ENCODE measurements at places on chromosomes 13 and 19.

- DNase-seq, result no peak
Observed at GRCh38 chr19:52948025-52948770, 14.5 kb downstream of the ZNF816 start.

- no peak for DNase-seq
Observed at GRCh38 chr19:34497112-34497805, 15.7 kb downstream of the WTIP start.

GRCh38 chr13:48437371-48437770, 24.5 kb upstream of the LPAR6 start:
- no peak for DNase-seq

- no peak for DNase-seq
Observed at GRCh38 chr13:113422807-113423519, 30.3 kb downstream of the ADPRHL1 start.

DNA sequence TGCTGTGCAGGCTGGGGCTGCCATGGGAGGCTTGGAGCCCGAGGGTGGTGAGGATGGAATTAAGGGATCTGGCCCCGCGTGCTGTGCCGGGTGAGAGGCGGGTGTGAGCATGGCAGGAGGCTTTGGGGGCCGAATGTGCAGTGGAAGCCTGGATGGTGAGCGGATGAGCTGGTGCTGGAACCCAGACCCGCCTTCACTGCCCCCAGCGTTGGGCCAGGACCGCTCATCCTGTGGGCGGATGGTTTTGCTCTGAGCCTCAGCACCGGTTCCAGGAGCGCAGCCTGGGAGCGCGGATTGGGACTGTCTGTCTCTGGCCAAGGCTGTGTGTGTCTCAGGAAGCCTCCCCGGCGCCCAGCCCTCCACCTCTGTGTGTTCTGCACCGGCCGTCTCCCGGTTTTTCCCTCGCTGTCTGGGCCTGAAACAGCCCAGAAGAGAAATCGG, 16.7 kb downstream of the KDM4B start:
- DNase-seq, result no peak

GRCh38 chr19:42301646-42302203, at the start of gene PRR19:
Gene PRR19 (plus strand): TSS chr19:42302132. CDS start chr19:42309585, 7,453 bp downstream.
- no peak for DNase-seq

GRCh38 chr19:34540811-34541557, 59.4 kb downstream of the WTIP start:
- no peak for DNase-seq

DNA sequence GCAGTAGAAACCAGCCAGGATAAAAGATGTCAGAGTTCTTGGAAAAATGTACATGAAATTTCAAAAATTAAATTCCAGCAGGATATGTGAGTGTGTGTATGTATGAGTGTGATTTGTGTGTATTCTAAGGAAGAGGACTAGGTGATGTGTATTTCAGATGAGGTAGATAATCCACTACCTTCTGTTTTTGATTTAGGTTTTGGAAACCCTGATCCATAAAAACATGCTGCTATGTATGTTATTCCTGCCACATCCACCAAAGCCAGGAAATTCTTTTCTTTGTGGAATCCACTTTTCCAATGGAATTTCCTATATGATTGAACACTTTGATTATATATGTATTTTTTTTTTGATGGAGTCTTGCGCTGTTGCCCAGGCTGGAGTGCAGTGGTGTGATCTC, 276.9 kb downstream of the UQCRFS1 start:
- no peak for DNase-seq

GRCh38 chr19:15374796-15375440, 4.7 kb downstream of the AKAP8 start:
- no peak for DNase-seq

GRCh38 chr13:110114316-110114715, 192.6 kb downstream of the COL4A1 start:
- no peak for DNase-seq

DNA sequence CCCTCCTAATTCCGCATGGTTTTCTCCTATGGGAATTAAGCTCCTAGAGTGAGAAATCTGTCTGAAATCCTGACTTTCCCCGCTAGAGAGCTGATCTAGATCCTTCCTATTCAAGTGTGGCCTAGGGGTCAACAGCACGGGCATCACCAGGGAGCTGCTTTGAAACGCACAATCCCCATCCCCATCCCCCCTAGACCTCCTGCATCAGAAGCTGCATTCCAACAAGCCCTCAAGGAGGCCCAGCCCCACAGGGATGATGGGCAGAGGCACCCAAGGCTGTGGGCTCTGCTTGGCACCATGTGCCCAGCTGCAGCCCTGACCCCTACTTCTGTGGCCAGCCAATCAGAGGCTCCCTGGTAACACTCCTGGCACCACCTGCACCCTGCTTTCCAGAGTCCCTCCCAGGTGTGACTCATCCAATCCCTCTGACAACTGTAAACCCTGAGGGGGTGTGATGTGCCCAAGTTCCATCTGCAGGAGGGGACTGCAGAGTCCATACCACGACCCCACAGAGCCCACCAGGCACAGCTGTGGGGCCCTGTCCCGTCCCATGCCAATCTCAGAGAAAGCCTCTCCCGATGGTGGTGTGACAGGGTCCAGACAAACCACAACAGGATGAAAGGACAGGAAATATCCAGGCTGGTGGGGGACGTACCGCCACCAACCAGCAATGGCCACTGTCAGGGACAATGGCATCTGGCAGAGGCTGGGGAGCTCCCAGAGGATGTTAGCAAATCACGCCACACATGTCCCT, 19.8 kb upstream of the SLC35E1 start:
- DNase-seq, result no peak

GRCh38 chr13:76813000-76813691, 73.1 kb downstream of the KCTD12 start:
- no peak for DNase-seq

DNA sequence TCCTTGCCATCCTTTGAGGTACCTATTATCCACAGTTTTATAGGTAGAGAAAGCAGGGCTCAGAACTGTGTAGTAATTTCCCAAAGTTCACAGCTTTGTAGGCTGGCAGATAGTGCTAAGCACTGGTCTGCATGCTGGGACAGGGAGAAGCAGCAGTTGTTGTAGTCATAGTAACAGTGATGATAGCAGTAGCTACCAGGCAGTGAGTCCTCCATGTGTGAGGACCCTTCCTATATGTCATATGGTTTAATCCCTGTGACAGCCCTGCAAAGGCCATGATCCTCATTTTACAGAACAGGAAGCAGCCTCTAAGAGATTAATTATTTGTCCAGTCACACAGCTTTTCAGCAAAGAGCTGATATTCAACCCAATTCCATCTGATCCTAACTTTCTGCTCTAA, 21.0 kb downstream of the SERP2 start:
- DNase-seq, result no peak

- DNase-seq, result peak; percentile 80
Observed at GRCh38 chr13:98445340-98446233, 131.3 kb downstream of the STK24 start.

GRCh38 chr19:17579661-17580244, 24.3 kb downstream of the COLGALT1 start:
- no peak for DNase-seq

DNA sequence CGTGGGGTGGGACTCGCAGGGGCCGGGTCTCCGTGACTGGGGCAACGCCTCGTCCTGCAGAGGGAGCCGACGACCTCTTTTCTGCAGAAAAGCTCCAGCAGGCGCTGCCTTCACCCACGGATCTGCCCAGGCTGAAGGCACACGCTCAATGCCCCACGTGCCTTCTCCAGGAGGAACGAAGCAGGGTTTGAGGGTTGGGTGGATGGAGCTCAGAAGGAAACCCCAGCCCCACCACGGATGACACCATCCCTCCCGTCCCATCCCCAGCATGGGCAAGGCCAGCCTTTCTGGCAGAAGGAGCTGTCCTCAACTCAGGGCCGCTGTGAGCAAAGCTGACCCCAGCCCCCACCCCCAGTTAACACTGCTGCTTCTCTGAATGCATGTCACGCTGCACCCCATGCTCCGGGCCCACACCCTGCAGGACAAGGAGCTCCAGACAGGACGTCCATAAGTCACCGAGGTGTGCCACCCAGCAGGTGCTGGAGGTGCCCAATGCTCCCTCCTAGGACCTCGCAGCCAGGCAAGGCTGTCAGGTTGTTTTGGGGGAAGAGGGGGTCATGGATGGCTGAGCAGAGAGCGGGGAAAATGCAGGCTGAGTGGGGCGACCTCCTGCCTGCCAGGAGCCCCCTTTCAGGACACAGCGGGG, 7.4 kb downstream of the C19orf25 start:
- DNase-seq, result no peak

GRCh38 chr19:35739275-35740107, 2.8 kb downstream of the IGFLR1 start:
- no peak for DNase-seq

GRCh38 chr19:46840498-46840942, 10.1 kb downstream of the AP2S1 start:
- peak; percentile 58 for DNase-seq

GRCh38 chr19:11154683-11155047, 917 bp downstream of the SPC24 start:
- no peak for DNase-seq

DNA sequence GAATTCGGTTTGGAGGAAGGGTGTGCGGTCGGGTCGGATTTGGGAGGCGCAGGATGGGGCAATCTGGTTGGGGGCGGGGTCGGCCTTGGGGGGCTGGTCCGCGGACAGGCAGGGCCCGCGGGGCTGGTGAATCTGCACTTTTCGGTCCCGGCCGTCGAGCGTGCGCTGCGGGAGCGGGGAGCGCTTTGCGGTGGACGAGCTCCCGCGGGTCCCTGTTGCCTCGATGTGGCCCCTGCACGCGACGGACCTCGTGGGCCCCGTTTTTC, 11.9 kb downstream of the PEAK3 start:
- DNase-seq, result no peak

DNA sequence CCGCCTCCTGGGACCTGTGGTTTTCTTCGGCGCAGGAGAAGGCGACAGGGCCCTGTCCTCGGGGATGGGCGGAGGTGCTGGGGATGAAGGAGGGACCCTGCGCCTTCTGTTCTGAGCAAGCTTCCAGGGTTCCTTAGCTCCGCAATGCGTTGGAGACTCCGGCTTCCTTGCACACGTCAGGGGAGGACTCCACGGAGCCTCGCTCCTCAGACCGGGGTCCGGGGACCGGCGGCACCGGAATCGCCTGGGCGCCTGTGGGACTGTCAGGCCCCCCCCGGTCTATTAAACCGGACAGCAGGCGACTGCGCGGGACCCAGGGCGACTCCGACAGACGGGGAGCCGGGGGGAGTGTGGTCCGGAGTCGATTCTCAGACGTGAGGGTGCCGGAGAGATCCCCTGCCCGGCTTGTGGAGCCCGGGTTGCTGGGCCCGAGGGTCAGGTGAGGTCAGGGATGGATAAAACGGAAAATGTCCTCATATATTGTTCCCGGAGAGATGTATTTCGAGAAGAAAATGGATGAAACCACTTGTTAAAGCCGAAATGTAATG, 227.4 kb downstream of the TEX29 start:
- DNase-seq, result no peak

GRCh38 chr13:42064259-42064658, 15.8 kb downstream of the DGKH start:
- no peak for DNase-seq

DNA sequence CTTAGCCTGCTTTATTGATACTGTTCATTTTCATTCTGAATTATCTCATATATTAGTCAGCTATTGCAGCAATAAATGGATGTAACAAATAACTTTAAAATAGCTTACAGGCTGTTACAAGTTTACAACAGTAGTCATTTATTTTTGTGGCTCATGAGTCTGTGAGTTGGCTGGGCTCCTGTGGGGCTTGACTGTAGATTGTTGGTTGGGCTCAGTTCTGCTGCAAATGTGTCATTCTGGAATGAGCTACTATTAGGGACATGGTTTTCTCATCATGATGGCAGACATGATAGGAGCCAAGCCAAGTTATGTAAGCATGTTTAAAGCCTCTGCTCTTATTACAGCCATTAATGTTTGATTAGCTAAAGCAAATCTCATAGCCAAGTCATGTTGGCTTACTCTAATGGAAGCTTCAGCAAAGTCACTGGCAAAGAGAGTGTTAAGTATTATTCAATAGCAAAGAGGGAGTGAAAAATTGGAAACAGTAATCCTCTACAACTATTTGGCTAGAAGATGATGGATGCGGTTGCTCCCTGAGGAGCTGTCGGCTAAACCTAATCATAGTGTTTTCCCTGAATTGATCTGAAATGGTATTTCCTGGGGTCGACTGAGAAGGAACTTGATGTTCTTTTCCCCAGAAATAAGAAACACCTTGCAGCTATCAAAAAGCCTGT, 391.3 kb downstream of the TDRD3 start:
- DNase-seq, result no peak

- no peak for DNase-seq
Observed at GRCh38 chr13:100789968-100790367, 115.4 kb upstream of the TMTC4 start.

- no peak for DNase-seq
Observed at GRCh38 chr13:66138172-66138811, 1091.8 kb downstream of the PCDH9 start.

GRCh38 chr13:100209857-100210825, 121.2 kb downstream of the PCCA start:
- no peak for DNase-seq

DNA sequence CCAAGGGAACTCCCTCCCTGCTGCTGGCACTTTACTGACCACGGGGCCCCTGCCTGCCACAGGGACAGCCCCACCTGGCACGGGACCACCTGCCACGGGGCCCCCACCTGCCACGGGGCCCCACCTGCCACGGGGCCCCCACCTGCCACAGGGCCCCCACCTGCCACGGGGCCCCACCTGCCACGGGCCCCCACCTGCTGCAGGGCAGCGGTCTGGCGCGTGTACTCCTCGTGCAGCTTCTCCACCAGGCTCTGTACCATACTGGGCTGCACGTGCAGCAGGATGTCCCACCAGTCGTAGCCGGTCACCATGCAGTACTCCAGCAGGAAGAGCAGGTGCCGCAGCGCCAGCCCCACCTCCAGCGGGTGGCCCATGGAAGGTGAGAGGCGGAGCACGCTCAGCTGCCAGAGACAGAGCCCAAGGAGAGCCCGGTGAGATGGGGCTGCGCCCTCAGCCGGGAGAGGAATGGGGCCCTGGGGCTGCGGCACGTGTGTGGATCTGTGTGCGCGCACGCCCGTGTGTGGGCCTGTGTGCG, 16.1 kb downstream of the MED16 start:
- DNase-seq, result no peak

GRCh38 chr19:13024951-13025697, 29.8 kb downstream of the NFIX start:
- DNase-seq, result no peak

- DNase-seq, result no peak
Observed at GRCh38 chr13:34307607-34308006, 489.7 kb downstream of the RFC3 start.

GRCh38 chr19:52492201-52492993, 35.1 kb upstream of the ZNF808 start:
- peak; percentile 1 for DNase-seq

DNA sequence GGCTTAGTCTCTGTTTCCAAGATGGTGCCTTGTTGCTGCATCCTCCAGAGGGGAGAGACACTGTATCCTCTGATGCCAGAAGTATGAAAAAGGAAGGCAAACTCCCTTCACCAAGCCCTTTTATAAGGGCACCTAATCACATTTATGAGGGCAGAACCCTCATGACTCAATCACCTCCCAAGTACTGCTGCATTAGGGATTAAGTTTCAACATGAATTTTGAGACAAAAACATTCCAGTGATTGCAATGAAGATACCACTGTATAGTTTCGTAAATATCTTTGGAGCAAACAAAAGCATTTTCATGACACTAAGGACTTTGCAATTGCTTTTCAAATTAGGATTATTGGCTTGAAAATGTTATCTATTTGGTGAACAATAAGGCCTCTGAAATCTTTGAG, 63.8 kb downstream of the RNF17 start:
- no peak for DNase-seq

- DNase-seq, result no peak
Observed at GRCh38 chr19:18397242-18398202, at the start of gene LRRC25. Gene LRRC25 (minus strand): TSS chr19:18397622. CDS start chr19:18396963, 659 bp downstream.
